Fibroblast of skin of left biceps (primary cell): ENCODE measurements at places on chromosomes 12 and 14.

DNA sequence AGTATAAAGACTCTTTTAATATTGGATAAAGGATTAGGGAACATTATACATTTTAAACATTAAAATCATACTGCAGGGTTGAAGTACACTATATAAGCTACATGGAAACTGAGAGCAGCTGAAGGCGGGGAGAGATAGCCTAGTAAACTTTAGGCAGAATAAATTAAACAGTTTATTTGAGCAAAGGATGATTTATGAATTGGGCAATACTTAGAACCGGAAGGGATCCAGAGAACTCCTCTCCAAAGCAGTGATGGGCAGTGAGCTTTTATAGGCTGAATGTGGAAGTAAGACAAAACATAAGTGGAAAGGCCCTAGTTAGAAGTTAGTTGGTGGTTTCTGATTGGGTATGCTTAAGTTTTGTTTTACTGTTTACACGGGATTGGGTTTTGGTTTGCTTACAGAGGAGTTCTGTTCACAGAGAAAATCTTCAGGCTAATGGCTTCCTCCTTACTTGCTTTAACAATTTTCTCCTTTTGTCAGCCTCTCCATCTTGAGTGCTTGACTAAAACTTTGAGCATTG lies 18.9 kb downstream of the LEMD3 start:
- DNase-seq = no peak

DNA sequence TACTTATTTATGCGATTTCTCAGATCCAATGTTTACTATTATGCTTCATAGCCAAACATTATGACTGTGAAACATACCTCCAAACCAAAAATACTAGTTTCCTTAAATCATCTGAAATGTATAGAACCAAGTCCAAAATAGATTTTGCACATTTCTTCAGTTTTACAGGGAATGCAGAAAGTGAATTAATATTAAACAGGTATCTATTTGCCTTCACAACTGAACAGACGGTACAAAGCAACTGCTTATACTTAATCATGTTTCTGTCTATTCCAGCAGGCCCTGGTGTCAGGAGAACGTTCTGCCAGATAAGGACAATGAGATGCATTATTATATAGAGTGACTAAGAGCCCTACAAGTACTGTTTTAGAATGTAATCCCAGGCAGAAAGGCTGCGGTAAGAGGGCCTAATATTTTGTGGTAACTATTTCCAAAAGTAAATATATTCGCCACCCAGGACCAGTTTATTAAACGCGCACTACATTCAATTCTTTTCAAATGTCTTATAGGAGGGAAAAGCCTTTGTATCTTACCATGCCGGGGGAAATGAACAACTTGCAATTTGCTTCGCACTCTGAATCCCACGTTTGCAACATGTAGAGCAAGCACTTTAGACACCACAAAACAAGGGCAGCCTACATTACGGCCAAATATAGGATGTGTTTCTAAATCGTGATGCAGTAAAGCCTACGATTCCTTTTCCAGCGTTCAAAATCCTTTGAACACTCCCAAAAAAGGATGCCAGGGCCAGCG lies 1.5 kb downstream of the CORO1C start:
- DNase-seq = no peak

DNA sequence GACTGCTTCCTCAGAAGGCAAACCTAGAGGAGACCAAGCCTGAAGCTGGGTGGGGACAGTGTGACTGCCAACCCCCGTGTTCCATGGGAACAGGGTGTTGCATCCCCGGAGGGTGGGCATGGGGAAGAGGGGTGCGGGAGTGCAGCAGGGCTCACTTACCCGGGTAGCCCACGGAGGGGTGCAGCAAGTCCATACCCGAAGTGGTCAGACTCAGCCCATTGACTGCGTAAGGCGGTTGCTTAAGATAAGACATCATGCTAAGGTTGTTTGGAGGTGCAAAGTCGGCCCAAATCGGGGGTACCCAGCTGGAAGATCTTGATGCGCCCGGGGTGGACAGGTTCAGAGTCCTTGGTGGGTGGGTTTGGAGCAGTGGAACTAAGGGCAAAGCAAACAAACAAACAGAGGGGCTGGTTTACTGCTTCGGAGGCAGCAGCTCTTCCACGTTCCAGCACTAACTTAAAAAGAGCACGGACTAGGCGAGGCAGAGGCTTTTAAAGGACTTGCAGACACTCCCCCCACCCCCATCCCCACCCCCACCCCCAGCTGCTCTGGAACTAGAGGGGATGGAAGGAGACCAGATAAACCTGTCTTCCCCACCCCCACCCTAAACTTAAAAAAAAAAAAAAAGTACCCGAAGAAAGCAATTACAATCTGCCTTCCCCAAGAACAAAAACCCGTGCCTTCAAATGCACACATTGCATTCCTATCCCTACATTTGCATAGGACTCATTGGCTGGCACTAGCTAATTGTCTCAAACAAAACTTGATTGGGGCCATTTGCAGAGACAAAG lies 4.9 kb downstream of the OTX2 start:
- no peak for DNase-seq

DNA sequence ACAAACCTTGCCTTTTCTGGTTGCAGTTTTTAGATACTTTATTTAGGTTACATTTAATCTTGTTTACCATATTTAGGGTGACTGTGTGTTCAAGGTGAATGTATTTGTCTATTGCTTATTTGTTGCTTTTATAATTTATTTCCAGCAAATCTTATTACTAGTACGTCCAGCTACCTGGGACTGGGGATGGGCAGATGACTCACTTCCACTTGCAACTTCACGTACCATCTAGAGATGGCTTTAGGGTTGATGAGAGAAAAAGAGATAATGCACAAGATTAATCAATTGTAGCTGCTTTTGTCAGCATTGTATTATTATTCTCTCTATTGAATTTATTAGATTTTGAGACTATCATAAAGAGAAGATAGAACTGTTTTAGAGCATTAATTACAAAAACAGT lies 5.1 kb downstream of the MIPOL1 start:
- no peak for DNase-seq

DNA sequence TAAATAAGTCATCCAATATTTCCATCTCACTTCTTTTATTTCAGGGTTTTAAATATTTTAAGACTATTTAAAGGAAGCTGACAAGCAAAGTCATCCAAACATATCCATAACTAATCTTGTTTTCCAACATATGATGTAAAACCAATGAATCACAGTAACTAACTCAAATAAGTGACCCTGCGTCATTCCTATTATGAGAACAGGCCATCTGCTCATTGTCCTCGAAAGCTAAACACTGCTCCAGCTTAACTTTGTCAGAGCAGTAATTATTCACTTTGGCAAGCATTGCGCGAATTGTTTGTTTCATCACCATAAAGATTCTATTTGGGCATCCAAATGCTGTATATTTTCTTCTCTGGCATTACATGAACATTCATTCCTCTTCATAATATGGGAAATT lies 99.1 kb downstream of the CAPZA3 start:
- no peak for DNase-seq

DNA sequence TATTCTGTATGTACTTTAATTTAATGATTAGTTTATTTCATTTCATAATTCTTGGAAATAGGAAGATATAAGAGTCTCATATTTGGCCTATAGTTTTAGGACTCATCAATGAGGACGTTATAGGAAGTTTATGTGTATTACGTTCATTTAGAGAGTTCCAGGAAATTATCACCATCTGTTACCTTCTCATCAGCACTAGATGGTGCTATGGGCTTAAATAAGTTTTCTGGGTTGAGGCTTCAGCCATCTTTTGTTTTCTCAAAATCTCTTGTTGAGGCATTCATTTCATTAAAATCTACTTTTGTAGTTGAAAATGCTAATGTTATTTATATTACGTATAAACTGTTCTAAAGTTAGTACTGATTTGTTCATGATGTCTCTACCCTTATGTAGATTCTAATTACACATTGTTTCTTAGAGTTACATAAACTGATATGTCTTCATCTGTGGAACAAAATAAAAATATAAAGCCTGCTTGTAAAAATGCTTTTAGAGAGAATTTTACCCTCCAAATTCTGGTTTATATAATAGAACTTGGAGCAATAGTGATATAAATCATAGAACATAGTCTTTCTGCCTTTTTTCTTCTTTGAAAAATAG lies 89.2 kb downstream of the CFAP54 start:
- DNase-seq = peak; percentile 30
